CD4-positive, alpha-beta T cell treated with Interleukin-21 for 1 hour (primary cell): ENCODE measurements at places on chromosomes 12 and 14.

DNA sequence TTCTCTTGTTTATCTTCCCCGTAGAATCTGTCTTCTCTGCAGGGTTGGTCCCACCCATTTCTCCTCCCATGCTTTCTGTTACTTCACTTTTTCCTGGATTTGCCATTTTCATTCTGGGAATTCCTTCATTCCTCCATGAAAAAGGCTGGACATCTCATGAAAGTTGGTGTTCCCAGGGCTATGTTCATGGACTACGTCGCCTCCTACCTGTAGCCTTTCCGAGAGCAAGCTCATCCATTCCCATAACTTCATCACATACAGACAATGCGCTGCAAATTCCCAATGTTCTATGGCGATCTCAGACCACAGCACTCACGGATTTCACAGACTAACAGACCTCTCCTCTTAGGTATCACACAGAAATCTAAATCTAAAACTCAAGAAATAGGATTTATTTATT, 217.1 kb downstream of the EXOC5 start:
- no peak for DNase-seq

DNA sequence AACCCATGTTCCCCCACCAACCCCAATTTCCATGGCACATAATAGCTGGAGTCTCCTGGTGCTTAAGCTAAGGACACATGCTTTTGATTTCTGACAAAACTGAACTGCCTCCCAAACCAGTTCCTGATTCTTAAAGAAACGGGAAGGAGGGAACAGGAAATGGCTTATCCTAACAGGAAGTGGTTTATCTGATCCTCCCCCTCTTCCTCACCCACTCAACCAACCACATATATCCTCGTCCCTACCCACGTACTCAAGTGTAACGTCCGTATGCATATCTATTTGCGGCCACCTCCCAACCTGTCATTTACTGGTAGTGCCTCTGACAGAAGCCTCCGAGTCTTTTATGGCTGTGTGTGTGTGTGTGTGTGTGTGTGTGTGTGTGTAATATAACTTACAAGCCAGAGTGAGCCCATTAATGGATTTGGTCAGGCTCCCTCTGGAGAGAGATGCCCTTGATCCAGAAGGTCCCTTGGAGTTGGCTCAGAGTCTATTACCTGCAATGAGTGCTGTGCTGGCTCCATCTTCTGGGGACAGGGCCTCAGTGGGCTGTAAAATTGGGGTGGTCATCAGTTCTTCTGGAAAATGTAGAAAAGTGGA, 7.7 kb downstream of the DAZAP2 start:
- DNase-seq, result peak; percentile 82

DNA sequence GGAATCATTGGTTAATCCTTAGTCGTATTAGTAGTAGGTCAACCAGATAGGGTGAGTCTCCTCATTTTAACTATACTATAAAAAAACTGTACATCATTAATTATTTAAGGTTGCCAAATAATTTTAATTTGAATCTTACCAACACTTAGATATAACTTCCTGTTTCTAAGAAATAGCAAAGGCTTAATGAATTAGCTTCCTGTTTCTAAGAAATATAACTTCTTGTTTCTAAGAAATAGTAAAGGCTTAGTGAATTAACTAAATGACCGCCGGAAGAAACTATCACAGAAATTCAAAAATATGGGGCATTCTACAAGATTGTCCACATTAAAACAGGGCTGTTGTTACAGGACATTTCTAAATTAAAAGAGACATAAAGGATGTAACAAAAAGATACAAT, 392.9 kb upstream of the FOXG1 start:
- no peak for DNase-seq

DNA sequence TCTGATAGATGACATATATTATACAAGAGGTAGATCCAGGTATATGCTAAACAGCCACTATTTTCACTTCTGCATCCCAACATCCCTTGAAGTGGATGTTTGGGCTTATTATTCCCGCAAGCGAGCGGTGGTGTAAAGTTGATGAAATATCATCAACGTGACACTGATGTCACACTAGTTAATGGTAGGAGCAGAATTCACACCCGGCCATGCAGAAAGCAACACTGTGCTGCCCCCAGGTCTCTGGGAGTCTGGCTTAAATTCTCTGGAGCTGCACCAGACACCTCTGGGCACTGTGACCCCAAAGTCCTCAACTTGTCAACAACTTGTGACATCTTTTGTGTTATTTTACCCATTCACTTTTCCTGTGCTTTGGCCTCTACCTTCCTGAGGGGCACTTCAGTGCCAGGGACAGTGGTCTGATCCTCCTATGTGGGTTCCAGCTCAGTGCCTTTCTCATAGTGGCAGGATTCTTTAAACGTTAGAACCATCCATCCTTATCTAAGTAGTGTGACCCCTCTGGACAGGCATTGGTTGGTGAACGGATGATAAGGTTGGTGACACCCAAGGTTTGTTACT, 952 bp downstream of the DRAM1 start:
- no peak for DNase-seq

- DNase-seq, result no peak
These were observed 20.0 kb upstream of the APPL2 start for GRCh38 chr12:105256011-105256410.

GRCh38 chr12:122356192-122356635, 66.3 kb downstream of the CLIP1 start:
- peak; percentile 62 for DNase-seq

GRCh38 chr12:116933512-116934246, 22.9 kb downstream of the FBXW8 start:
- no peak for DNase-seq

DNA sequence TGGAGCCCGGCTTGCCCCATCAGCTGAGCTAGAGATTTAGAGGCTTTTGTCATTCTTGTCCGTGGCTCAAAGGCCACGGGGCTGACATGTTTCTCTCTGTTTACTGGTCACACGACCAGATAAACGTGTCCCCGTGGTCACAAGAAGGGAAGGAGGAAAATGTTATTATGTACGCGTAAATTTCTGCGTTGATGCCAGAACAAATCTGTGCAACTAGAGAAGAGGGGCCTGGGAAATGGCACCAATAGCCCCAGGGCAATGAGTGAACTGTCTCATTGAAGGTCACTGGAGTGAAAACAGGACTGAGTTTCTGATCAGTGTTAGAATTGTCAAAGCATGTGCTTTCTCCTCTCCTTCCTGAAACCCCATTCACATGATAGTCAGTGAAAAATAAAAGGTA, 25.3 kb downstream of the OAS2 start:
- no peak for DNase-seq

DNA sequence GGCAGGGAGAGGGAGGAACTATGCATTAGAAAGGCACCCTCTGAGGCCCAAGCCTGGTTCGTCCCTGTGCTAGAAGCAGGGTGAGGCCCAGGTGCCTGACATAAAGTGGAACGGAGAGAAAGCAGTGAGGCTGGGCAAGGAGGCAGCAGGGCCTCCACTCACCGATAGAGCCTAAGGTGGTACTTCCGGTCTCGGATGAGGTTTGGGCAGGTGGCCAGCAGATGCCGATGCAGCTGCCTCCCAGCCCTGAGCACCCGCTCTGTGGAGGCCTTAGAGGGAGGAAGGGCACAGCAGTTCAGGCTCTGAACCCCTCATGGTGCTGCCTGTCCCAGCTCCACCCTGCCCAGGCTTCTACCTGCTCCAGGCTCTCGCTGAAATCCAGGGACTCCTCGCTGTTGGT, 7.1 kb downstream of the RAPGEF3 start:
- DNase-seq, result no peak

DNA sequence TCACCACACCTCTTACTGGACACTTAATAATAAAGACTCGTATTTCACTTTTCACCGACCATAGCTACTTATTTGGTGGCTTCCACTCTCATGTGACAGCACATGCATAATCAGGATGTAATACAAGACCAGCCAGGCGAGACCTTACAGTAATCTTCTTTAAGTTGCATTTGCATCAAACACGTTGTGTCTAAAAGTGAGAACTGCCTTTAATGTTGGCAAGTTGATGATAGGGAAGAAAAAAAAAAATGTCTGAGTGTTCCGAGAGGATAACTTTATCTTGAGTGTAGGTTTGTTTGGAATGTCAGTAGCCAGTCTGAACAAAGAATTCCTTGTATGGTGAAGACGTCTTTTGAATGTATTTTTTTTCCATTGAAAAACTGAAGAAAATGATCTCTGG, 440.4 kb downstream of the ADAMTS20 start:
- DNase-seq, result no peak

GRCh38 chr14:101898416-101898815, 66.0 kb upstream of the DYNC1H1 start:
- no peak for DNase-seq

- no peak for DNase-seq
These were observed 364.3 kb downstream of the TMEM121 start for GRCh38 chr14:105890474-105891220.

- DNase-seq, result no peak
These were observed 19.3 kb downstream of the CPNE8 start for GRCh38 chr12:38886064-38886463.

DNA sequence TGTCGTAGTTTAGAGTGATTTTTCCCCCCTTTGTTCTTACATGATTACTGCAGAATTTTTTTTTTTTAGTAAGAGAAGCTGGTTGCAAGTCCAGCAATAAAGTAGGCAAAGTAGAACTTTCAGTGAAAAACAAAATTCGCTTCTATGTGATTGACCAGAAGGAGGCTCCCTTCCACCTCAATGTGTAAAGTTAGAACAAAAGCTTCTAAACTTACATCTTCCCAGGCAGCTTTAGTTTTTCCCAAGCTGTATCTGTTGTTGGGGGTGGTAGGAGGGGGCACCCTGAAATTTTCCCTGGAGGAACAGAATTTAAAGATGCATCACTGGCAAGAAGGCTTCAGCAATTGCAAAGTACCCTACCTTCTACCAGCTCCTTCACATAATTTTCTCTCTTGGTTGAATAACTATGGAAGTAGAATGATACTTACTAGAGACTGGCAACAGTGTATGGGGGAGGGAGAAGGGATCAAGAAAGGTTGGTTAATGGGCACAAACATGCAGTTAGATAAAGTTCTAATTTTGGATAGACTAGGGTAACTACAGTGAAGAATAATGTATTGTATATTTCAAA, 87.3 kb upstream of the E2F7 start:
- DNase-seq, result no peak
